ENCODE measurements at places on chromosomes 16 and 17.

GRCh38 chr16:24344784-24345183, 88.6 kb downstream of the CACNG3 start:
- no peak for DNase-seq

DNA sequence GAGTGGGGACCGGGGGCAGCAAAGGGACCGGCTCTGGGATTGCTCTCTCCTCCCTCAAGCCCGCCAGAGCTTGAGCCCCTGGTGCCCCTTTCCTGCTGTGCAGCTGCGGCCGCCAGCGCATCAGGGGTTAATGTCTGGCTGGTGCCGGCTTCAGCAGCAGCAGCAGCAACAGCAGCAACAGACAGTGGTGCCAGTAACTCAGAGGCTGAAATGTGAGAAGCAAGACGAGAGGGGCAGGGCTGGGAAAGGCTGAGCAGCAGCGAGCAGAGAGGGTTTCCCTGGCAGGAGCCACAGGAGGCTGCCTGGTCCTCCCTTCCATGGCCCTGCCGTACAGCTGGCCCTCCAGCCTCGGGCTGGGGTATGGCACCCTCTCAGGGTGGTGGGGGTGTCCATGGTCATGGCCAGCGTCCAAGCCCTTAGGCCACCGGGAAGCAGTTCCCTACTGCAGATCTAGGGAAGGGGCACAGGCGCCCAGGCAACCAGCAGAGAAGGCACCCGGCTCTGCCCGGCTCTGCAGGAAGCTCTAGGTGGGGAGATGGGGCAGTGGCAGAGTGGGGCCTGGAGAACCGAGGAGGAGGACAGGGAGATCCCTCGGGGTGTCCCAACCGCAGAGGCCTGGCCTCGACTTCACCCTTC, 21.1 kb upstream of the TFAP4 start:
- no peak for DNase-seq

GRCh38 chr16:31094088-31094423, 541 bp downstream of the VKORC1 start:
- DNase-seq, result no peak

DNA sequence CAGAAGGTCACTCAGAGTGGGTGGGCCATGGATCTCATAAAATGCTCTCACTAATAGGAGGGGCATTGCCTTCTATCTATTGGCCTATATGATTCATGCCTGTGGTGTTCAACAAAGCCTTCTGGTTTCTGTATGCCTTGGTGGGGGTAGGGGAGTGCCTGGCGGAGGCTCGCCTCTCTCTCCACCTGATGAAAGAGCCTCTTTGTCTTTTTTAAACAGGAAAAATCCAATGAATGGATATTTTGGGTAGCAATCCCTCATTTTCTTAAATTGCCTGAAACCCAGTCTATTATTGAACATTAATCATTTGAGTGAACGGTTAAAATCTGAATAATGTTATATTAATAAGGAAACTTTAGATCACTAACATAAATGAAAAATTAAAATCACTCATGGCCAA, 90.6 kb downstream of the TOX3 start:
- DNase-seq, result no peak

DNA sequence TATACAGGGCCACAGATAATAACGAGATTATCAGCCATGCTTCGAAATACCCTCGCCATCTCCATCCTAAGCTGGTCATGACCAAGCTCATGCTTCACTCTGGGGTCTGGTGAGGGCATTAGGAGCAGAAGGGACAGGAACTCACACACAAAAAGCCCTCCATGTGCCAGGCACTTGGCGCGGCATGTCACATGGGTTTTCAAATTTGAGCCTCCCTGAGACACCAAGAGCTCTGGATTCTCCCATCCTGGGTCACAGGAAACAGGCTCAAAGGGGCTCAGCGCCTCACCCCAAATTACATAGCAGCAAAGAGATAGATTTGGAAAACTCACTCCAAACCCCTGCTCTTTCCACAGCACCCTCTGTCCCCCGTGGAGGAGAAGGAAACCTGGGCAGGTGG, 239.5 kb downstream of the GSG1L start:
- DNase-seq, result no peak

DNA sequence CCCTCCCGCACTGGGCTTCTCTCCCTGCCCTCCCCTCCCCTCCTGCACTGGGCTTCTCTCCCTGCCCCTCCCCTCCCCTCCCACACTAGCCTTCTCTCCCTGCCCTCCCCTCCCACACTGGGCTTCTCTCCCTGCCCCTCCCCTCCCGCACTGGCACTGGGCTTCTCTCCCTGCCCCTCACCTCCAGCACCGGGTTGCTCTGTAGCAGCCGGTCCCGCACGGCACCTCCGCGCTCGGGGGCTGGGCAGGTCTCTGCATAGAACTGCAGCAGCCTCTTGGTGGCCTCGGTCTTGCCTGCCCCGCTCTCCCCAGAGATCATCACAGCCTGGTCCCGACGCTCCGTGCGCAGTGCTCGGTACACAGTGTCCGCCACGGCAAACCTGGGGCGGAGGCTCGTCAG, 9.8 kb downstream of the MYO1C start:
- DNase-seq, result no peak

GRCh38 chr17:35046740-35047283, 16.7 kb downstream of the RFFL start:
- peak; percentile 33 for DNase-seq

GRCh38 chr17:59401274-59401673, 69.8 kb downstream of the YPEL2 start:
- no peak for DNase-seq

DNA sequence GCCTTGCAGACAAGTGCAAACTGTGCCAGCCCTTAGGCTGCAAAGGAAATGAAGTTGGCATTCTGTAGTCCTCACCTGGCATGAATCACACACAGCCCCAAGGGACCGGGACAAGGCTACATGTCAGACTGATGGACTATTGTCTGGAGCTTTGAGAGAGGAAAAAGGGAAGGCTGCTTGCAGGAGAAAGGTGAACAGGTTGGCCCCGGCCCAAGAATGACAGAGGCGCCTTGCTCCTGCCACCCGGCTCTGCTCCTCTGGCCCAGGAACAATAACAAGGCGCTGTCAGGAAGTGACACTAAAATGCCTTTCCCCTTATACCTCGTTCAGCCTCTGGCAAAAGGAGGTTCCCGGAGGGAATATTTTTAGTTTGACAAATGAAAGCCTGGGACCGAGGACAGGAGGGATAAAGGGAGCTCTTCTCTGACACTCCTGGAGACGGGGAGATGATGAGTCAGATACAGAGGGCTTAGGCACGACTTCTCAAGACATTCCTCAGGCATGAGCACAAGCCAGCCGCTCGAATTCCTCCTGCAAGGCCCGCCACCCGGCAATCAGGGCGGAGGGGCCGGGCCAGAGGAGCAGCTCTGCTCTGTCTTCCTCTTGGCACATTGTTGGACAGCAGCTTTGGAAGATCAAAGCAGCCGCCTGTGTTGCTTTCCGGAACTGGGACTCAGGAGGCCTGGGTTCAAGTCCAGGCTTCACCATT, 105.8 kb downstream of the NOG start:
- no peak for DNase-seq

DNA sequence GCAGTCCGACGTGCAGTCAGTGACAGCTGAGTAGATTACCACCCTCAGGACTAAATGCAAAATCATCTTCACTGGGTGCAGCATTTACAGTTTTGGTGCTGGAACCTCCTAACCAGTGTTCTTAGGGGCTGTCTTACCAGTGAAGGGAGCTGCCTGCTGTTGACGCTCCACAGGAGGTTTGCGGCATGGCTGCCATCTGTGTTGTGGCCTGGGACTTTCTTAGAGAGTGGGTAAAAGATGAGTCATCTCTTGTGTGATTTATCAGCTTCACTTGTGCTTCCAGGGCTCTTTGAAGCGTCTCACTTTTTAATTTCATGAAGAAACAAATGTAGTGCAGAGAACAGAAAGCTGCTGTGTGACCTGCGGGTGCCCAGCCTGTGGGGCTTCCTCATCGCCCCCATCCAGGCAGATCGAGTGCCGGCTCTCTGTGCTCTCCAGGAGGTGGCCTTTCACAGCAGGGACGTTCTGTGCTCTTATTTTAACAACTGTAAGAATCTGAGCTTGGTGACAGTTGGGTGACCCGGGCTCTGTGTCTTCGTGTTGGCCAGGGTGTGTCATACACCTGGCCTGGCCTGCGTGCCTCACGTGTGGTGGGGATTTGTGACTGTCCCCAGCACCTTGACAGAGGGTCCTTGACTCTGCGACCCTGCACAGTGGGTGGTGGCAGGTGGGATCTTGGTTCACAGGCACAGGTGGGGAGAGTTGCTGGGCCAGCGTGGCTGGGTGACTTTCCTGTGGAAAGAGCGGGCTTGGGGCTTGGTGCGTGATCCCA, 24.3 kb upstream of the ZNF750 start:
- no peak for DNase-seq

- no peak for DNase-seq
Measured at GRCh38 chr16:64392456-64392855, 729.4 kb downstream of the CDH11 start.

- DNase-seq, result no peak
Measured at GRCh38 chr17:59160157-59161025, 4.8 kb downstream of the PRR11 start.

GRCh38 chr16:88687254-88687576, 908 bp upstream of the SNAI3 start:
- DNase-seq, result no peak

DNA sequence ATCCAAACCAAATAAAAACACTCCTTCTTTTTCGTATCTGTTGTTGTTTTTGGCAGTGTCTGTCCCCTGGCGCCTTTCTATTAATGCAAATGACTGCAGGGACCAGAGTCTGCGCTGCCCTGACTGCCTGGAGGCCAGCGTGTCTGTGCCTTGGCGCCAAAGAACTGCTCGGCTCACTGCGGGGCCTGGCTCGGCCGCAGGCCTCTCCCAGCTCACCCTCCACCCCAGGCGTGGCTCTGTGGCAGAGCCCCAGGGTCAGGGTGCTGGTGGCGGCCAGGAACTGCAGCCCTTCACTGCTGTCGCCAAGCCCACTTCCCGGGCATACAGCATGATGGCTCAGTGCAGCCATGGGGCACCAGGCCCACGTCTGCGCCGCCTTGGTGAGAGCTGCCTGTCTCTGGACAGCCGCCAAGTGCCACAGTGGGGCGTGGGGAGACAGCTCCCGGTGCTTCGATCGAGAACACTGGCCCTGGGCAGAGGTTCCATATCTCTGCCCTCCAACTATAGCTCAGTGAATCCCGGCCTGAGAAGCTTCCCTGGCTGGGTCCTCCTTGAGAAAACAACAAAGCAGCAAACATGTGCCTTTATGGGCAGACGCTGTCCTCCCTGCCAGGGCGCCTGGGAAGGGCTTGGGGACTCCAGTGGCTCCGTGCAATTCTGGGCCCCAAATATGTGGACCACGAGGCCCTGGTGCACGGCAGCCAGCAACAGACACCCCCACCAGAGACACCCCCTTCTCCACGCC, 11.1 kb downstream of the CANT1 start:
- no peak for DNase-seq

GRCh38 chr17:69031839-69032238, 28.9 kb downstream of the ABCA9 start:
- no peak for DNase-seq

Data from bone marrow (tissue), 2 donors.